GM12878 (cell line): ENCODE measurements at places on chromosomes 5 and 9. TPM values are rescaled to one million over a fixed set of nuclear protein-coding genes. Genes with fewer than 3 reads are reported as not detected.

Gene C9
- total RNA-seq: 0.13 and 0.54 TPM in 2 replicates

DNA sequence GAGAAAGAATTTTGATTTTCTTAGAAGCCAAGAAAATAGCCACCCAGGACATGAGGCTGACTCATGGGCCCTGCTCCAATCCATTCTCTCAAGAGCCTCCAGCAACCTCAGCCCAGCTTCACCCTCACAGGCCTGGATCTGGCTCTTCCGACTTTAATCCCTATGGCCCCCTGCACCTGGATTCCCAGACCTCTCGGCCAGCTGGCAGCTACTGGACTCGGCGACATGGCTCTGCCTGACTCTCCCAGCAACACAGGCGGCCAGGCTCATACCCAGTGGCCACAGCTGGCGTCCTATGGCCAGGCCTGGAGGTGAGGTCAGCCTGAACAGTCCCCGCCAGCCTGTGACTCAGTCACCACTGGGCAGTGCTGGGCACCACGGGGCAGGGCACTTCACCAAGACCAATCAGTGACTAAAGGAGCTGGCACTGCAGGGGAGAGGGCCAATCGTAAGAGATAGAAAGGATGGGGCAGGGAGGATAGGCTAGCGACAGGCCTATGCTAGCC, 6.2 kb upstream of the PDLIM4 start:
- no peak for DNase-seq

GRCh38 chr9:128969491-128969890, 22.0 kb downstream of the NUP188 start:
- no peak for DNase-seq

DNA sequence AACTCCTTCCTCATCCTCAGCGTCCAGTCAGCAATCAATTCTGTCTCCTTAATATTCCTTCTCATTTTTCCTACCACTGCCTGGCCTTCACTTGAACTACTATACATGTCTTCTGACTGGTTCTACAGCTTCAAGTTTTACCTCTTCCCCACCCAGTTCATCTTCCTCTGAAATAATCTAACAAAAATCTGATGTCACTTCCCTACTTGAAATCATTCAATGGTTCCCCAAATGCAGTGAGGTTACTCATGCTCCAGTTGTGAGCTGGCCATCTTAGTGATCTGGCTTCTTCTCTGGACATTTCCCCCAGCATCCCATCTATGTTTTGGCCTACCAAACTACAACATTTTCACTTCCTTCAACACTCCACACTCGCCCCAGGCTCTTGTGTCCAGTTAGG, 14.9 kb upstream of the TMEM267 start:
- no peak for DNase-seq

DNA sequence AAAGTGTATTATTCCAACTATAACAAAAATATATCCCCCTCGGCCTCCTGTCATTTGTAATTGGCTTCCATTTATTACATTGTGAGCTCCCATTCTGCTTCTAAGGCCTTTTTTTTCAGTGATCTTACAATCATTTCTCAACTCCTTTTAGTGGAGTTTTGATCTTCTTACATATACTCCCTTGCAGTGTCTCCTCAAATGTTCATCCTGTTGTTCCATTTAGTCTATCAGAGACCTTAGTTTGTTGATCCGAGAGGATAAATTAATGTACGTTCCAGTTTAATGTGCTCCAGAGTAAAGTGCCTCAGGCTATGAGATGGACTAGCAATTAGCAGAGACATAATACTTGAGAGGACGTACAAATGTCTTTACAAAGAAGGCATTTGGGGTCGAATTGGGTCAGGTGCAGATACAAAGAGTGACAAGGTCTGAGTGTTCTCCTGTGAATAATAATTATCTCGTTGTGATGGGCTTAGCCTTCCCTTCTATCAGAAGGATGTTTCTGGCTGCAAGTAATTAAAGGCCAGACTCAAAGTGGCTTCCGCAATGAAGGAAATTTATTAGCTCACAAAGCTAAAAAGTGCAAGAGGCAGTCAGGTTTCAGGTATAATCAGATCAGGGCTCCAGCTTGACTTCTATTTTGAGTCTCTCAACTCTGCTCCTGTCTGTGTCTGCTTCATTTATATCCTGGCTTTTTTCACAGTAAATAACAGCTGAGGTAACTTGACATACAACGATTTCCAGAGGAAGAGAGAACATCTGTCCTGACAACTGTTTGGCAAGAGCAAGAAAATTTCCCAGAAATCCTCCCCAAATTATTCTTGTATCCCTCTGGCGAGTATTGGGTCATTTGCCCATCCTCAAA, 30.1 kb downstream of the ARRDC3 start:
- no peak for DNase-seq

Gene PLCXD3
- not detected in 2 replicates for total RNA-seq

Gene CNTFR
- not detected in 2 replicates for total RNA-seq

DNA sequence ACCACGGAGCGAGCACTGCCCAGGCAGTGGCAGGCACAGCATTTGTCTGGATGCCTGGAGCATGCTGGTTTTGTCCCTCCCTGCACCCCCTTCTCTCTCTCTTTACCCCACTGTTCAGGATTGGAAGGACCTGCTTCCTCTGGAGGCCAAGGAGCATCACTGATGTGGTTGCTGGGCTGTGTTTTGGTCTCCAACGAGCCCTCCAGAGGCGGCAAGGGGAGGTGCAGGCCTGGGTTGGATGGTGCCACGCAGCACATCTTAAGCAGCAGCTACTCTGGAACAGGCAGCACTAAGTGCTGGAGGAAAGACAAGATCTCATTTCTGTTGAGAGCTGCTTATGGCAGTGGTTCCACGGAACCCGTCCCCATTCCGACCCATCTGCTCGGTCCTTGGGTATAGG, 139.6 kb downstream of the CMYA5 start:
- no peak for DNase-seq

- peak; percentile 92 for DNase-seq
These were observed 71.4 kb downstream of the RALGPS1 start for GRCh38 chr9:126985870-126986498.

Gene CCDC183
- 0.27 TPM in 1 of 2 replicates, not detected in the other for total RNA-seq

Gene SPINK5
- total RNA-seq: not detected in 2 replicates

Gene SLC34A3
- not detected in 2 replicates for total RNA-seq

GRCh38 chr9:107520186-107520585, 30.6 kb upstream of the KLF4 start:
- DNase-seq: no peak

DNA sequence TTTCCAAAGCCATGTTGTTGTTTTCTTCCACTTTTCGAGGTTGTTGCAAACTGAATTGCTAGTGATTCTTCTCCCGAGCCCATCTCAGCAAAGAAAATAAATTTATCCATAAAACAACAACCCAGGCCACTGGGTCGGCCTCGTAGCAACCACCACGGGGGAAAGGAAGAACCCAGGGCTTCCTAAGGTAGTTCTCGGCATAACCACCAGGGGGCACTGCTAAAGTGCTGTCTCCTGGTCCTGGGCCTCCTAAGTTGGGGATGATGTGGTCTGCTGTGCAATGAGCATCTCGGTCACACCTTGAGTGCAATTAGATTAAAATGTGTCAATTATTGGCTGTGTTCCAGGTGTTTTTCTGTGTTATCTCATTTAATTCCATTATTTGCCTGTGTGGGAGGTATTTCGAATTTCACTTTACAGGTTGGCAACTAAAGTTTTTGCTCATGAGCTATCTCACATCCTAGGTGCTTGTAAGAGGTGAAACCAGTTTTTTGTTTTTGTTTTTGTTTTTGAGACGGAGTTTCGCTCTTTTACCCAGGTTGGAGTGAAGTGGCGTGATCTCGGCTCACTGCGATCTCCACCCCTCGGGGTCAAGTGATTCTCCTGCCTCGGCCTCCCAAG, 102.8 kb upstream of the DAP start:
- peak; percentile 8 for DNase-seq

GRCh38 chr5:108729242-108729615, 18.5 kb upstream of the FER start:
- no peak for DNase-seq
